ENCODE measurements at places on chromosomes 3 and 15.

DNA sequence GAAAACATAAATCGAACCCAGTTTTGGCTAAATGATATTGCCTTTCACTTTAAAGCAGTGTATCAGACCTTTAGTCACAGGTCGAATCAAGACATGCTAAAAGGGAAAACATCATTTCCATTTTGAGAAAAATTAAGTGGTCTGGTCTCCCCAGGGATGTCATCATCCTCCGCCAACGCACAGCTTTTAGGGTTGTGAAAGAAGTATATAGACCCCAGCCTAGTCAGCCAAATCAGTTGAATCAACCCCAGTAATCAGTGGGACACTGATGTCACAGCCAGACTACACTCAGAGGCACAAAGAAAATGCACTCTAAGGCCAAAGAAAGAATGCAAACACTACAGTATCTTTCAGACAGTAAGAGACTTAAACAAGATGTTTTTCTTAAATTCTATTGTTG, 187.4 kb downstream of the ZIC4 start:
- DNase-seq = no peak

DNA sequence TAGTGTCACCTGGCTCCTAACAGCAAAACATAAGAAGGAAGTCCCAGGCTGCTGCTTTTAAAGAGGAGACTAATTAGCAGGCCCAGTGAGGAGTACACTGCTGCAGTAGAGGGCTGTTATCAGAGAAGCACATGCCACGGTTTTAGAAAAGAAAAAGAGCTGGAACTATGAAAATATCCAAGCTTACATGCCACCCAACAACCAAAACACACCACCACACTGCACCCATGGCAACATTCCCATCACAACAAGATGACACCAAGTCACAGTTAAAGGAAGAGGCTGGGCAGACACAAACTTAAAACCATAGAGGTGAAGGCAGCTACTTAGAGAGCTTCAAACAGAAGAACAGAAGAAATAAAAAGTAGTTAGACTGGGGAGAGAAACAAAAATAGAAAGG, 37.0 kb downstream of the NPTN start:
- peak; percentile 36 for DNase-seq

DNA sequence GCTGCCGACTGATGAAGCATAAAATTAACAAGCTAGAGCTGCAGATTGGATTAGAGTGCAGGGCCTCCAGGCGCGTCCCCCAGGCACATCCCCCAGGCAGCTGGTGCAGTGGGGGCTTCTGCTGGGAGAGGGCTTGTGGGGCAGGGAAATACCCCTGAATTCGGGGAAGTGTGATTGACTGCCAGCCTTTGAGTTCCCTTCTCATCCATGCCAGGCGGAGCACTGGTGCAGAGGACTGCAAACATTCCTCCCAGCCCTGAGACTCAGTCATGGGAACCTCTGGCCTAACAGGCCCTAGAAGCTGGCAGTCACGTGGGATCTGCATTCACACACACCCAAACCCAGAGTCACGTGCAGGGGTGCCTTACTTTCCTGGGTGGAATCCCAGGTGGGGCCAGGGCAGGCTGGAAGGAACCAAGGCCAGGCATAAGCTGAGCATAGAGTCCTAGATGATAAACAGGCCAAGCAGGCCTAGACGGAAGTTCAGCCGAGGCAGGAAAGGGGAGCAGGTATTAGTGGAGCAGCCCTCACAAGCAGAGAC, 46.2 kb upstream of the SEC22A start:
- DNase-seq = no peak

DNA sequence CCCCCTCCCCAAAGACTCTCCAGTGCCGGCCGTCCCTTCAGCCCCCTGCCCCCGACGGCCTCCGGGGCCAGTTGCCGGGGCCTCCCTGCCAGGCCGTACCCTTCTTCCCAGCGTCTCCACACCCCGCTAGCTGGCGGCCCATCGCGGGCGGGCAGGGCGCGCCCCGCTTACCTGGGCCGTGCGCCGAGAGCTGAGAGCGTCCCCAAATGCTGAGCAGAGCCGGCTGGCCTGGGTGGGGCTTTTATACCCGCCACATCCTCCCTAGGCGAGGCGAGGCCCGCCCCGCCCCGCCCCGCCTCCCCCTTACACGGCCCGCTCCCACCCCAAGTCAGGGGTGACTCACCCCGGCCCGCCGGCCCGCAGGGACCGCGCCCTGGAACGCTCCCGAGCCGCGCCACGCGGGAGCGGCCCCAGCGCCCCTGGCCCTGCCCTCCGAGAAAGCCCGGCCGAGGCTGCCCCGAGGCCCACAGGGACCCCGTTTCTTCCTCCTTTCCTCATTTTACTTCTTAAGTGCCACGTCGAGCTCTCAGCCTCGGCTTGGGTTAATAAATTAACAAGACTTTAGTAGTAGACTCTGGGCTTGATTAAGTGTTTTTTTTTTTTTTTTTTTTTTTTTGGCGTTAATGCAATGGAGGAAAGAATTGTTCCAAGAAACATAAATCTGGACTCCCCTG, at the start of gene ANXA2:
TSS of gene ANXA2 (minus strand) at position 215 of the 674 bp plus-strand sequence. CDS start 11,911 bp downstream, outside the sequence.
- DNase-seq = peak; percentile 81

- no peak for DNase-seq
These were observed 715.3 kb downstream of the NR2F2 start for GRCh38 chr15:97045666-97046421.

DNA sequence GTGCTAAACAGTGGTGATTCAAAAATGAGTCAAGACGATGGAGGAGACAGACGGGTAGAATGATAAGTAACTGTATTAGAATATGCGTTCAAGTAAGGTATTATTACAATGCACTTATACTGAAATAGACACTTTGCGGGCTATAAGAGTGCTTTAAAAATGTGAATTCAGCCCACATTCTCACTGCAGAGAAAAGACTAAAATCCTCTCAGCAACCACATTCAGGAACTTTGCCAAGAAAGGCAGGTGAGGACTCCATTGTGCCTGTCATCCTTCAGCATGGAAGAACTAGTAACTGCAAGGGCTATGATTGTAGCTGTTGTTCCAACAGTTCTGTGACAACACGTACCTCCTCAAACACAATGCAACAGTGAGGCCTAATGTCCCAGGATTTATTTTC, 272.0 kb downstream of the RORA start:
- DNase-seq = no peak

GRCh38 chr3:109116031-109116430, 1.9 kb downstream of the MORC1 start:
- no peak for DNase-seq

DNA sequence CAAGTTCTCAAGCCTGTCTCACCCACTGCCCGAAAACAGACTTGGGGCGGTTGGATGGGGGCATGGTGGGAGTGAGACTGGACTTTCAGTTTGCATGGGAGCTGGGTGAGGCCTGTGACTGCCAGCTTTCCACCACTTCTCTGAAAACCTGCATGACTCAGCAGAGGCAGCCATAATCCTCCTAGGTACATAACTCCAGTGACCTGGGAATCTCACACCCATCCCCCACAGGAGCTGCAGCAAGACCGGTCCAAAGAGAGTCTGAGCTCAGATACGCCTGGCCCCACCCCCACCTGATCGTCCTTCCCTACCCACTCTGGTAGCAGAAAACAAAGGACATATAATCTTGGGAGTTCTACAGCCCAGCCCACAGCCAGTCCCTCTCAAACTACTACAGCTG, 107.2 kb downstream of the NSMCE3 start:
- DNase-seq = no peak

DNA sequence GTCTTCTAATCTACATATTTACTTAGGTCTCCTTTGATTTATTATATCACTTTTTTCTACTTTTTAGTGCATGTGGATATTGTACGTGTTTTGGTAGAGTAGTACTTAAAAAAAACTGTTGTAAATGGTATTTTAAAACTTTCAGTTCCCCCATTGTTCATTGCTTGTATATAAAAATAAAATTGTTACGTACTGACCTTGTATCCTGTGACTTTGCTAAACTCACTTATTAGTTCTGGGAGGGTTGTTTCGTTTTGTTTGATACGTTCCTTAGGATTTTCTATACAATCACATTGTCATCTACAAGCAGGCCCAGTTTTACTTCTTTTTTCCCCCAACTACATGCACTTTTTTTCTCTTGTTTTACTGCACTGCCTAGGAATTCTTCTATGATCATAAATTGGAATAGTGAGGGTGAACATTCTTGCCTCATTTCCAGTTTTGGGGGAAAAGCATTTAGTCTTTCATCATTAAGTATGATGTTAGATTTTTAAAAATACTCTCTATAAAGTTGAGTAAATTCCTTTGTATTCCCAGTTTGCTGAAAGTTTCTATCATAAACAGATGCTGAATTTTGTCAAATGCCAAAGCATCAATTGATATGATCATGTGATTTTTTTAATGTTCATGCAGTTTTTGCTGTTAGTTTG, 33.5 kb upstream of the ACKR4 start:
- no peak for DNase-seq

- no peak for DNase-seq
These were observed 77.6 kb upstream of the PROK2 start for GRCh38 chr3:71862371-71863140.

GRCh38 chr3:100097919-100098783, 16.1 kb downstream of the FILIP1L start:
- no peak for DNase-seq

- no peak for DNase-seq
These were observed 5.3 kb upstream of the MYO1E start for GRCh38 chr15:59377924-59378323.

DNA sequence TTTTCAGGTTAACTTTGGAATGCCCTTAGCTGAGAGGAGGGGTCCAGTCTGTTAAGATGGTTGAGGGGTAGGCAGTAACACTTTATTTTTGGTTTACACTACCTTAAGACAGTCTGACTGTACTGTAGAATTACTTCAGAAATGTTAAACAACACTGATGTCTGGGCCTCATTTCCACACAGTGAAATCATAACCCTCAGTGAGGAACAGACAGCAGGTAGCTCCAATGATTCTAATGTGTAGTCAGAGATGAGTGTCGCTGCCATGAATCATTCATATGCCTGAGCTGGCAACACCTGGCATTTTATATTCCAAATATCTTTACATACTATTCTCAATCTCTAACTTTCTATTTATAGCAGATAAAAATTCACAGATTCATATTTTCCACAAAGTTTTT, 37.3 kb upstream of the POU1F1 start:
- DNase-seq = no peak

DNA sequence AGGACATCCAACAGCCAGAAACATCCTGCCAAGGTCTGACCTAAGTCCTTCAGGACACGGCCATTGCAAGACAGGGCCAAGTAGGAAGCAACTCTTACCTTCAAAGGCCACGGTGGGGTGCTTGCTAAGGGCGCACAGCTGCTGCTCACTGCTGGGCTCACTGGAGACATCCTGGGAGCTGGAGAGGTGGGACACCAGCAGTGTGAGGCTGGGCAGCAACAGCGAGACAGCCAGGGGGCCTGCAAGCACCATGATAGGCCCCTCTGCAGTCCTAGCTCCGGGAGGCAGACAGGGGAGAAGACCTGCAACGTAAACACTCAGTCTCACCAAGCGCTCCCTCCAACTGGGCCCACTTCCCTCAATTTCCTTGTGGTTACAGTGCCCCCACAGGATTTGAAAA, 79.2 kb downstream of the SEMA5B start:
- DNase-seq = no peak

DNA sequence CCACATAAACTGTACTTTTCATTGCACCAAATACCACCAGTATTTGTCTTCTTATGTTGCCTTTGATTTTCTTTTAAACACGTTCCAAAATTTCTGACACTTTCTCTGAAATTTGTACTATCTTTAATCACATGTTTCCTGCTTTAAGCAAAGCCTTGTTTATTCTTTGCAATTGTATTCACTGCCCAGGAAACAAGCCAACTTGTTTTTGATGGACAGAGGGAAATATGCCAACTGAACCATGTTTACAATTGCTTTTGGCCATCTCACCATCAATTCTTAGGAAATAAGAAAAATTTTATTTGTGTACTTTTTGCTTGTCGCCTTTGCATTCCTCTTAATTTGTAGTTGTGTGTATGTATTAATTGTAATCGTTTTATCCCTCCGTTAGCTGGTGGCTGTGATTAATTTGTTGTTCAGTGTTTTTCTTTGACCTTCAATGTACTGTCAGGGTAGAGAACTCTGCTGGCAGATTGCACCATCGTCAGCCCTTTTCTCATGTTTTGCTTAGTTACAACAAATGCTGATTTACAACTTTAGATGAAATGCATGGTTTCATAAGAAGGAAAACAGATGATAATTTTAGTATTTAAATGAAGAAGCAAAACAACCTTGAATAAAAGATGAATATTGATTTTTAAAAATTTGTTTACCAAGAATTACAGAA, 19.4 kb upstream of the FEZF2 start:
- no peak for DNase-seq

- DNase-seq = peak; percentile 64
These were observed 594.4 kb downstream of the FOXP1 start for GRCh38 chr3:70989174-70989573.

Data from stromal cell of bone marrow (primary cell).